Cardiac muscle cell (in vitro differentiated cells and primary cell): ENCODE measurements at places on chromosomes 7 and 10. TPM values are rescaled to one million over a fixed set of nuclear protein-coding genes. Genes with fewer than 3 reads are reported as not detected.

UBTD1 gene
- 9.5 and 13.5 TPM in 2 replicates for total RNA-seq

- no peak overlapping the region for H3K4me3 ChIP-seq
- H3K27ac ChIP-seq, result no peak overlapping the region
- H3K36me3 ChIP-seq, result no peaks in the 10 kb centered on the region
- H3K4me1 ChIP-seq, result no peaks in the 10 kb centered on the region
These were observed 70.5 kb upstream of the DIP2C start for GRCh38 chr10:759898-760477.

GRCh38 chr10:17472481-17473227 is 18.3 kb upstream of the ST8SIA6 start:
- no peaks in the 10 kb centered on the region for H3K36me3 ChIP-seq
- no peak for DNase-seq
- no peak overlapping the region for H3K27ac ChIP-seq
- H3K4me1 ChIP-seq, result no peaks in the 10 kb centered on the region

DNA sequence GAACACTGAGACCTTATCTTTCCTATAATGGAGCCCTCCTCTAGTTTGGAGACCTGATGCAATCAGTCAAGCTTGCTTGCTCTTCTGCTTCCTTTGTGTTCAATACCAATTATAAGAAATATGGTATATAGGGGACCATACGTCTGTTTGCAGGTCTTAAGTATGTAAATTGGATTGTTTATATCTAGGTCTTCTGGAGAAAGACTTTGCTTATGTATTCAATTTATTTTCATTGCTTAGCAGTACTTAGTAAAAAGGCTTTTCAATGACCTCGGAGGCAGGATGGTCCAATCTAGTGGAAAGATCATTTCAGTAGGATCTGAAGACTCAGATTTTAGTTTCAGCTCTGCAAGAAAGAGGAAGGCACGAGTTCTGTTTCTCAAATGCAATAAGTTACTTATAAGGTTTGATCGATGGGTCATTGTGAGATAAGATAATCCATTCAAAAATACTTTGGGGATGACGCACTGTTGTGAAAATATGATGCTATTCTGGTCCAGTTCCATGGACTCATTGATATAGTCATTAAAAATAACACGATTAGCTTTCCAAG is 571.6 kb downstream of the SH2D4B start:
- H3K27ac ChIP-seq, result no peak overlapping the region
- no peak overlapping the region for H3K4me3 ChIP-seq
- H3K36me3 ChIP-seq, result no peaks in the 10 kb centered on the region
- no peaks in the 10 kb centered on the region for H3K4me1 ChIP-seq
- DNase-seq, result no peak

DNA sequence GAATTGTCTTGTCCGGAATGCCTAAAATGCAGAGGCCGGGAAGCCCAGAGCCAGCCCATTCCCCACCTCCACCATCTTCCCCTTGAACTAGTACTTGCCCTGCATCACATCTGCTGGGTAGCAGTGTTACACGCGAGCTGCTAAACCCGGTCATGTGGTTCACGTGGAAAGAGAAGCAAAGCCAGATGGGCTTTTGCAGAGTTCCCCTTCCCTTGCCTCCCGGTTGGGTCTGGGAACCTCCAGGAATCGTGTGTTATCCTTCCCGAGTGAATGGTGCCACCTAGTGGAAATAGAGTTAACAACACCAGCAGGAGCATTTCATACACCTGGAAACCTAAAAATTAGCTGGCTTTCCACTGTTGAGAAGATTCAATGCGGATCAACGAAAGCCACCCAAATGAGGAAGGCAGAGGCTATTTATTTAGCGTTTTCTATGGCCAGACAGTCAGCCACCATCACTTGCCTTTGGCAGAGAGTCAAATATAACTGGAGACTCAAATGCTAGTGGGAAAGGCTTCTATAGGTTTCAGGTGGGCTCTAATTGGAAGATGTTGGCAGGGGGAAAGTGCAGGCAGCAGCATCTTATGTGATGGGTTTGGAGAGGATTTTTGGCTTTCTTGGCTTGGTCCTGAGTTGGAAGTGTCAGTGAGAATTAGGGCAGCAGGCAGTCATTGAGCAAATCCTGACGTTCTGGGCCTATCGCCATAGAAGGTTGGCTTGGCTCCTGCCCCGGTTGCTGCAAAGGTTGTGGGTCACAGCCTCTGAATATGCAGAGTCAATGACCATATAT is 12.9 kb upstream of the DENND2A start:
- H3K27ac ChIP-seq, result no peak overlapping the region
- DNase-seq, result peak; percentile 86
- no peaks in the 10 kb centered on the region for H3K36me3 ChIP-seq
- H3K4me3 ChIP-seq, result no peak overlapping the region

DNA sequence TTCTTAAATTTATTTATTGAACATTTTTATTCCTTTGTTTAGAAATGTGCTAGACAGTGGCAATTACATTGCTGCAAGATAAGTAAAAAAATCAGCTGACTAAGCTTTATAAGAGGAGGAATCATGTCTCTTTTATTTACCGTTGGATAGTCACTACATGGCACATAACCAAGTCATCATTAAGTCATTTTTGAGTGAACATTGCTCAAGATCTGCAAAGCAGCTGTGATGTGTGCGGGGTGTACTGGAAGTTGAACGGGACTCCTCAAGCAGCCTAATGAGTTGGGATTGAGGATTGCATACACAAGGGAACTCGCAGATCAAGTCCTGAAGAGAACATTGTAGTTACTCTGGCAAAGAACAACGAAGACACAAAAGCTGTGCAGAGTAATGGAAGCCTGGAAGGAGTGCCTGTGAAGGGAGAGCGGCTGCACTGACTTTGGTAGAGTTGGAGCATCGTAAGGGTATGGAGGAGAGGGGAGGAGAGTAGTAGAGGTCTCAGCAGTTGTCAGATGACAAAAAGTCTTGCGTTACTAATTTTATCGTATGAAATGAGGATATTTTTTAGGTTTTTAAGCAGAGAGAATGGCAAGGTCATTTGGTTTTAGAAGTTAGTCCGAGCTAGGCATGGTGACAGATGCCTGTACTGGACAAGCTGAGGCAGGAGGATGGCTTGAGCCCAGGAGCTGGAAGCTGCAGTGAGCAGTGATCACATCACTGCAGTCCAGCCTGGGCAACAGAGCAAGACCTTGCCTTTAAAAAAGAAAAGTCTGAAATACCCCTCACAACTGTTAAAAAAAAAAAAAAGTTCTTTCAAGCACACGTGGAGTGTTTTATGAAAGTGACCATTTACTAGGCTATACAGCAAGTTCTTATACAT is 95.1 kb downstream of the BMPR1A start:
- H3K27me3 ChIP-seq, result no peaks in the 10 kb centered on the region
- peaks cover 4% of the 10 kb centered on the region for H3K36me3 ChIP-seq
- H3K4me3 ChIP-seq, result no peak overlapping the region
- H3K27ac ChIP-seq, result peak overlapping the region; percentile 17
- DNase-seq, result no peak

- H3K4me3 ChIP-seq, result no peak overlapping the region
- peaks cover 3% of the 10 kb centered on the region for H3K4me1 ChIP-seq
- H3K36me3 ChIP-seq, result no peaks in the 10 kb centered on the region
- H3K27ac ChIP-seq, result no peak overlapping the region
- DNase-seq, result no peak
These were observed 371.6 kb downstream of the BBS9 start for GRCh38 chr7:33500703-33501701.

- no peak overlapping the region for H3K27ac ChIP-seq
- no peaks in the 10 kb centered on the region for H3K27me3 ChIP-seq
- no peak for DNase-seq
- no peak overlapping the region for H3K4me3 ChIP-seq
- no peaks in the 10 kb centered on the region for H3K36me3 ChIP-seq
- no peaks in the 10 kb centered on the region for H3K4me1 ChIP-seq
These were observed 137.3 kb upstream of the FRMD4A start for GRCh38 chr10:14468023-14468441.

DNA sequence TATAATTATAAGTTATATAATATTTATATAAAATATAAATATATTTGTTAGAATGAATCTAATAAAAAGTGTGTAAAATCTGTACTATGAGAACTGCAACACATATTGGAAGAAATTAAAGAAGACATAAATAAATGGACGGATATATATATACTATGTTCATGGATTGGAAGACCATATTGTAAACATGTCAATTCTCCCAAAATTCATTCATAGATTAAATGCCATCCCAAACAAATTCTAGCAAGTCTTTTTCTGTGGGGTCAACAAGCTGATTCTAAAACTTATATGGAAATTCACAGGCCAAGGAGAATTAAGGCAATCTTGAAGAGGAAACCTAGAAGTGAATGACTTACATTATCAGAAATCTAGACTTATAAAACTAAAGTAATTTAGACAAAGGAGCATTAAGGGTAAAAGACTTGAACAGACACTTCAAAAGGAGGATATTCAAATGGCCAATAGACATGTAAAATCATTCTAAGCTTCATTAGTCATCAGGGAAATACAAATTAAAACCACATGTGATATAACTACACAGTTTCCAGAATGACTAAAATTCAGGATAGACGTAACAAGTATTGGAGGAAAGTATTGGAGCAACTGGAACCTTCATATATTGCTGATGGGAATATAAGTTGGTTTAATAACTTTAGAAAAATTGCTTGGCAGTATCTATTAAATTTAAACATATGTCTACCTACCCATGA is 225.9 kb downstream of the EMX2 start:
- no peaks in the 10 kb centered on the region for H3K36me3 ChIP-seq
- H3K27me3 ChIP-seq, result peaks cover 37% of the 10 kb centered on the region
- no peak overlapping the region for H3K27ac ChIP-seq
- H3K4me1 ChIP-seq, result no peaks in the 10 kb centered on the region
- H3K4me3 ChIP-seq, result no peak overlapping the region
- DNase-seq, result no peak
